ENCODE measurements at places on chromosomes 7 and 10.
A peak's percentile ranks its signal among the peaks of the same experiment; 100 is the strongest.

DNA sequence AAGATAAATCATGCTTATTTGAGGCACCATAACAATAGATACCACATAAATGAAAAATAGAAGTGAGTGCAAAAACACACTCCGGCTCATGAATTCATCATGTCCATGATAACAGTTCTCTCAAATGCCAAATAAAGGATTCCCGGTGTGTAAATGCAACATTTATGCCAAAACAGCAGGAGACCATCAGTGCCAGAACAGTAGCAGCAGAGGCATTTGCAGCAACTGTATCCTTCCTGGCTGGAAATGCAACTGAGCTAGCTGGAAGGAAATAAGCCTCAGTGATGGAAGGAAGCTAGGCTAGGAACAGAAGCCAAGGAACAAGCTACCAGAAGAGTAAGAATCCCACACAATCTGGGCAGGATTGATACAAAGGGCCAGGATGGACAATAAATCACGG, 79.9 kb upstream of the THSD7A start:
- peak; percentile 10 for DNase-seq

DNA sequence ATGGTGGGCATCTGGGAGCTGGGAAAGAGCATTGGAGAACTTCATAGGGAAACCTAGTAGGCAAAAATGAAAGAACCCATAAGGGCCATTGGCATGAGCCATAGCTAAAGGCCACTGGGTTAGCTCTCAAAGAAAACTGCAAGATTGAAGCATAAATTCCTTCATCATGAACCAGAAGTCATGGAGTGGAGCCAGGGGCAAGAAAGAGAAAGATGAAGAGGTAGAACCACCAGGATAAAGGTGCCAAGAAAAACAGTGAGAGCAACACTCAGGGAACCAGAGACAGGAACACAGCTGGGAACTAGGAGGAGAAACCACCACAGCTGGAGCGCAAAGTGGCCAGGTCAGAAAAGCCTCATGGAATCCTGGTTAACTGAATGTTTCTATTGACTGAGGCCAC, 11.5 kb upstream of the SGMS1 start:
- DNase-seq: peak; percentile 93

GRCh38 chr10:58016614-58017013, 251.1 kb downstream of the IPMK start:
- no peak for DNase-seq

- no peak for DNase-seq
Measured at GRCh38 chr7:116934580-116934979, 18.7 kb upstream of the ST7 start.

- no peak for DNase-seq
Measured at GRCh38 chr10:71573562-71574518, 145.7 kb downstream of the C10orf105 start.

GRCh38 chr10:119973281-119973680, 80.8 kb downstream of the SEC23IP start:
- peak; percentile 4 for DNase-seq

GRCh38 chr7:10939237-10939910, 34.3 kb upstream of the PHF14 start:
- DNase-seq: peak; percentile 12

DNA sequence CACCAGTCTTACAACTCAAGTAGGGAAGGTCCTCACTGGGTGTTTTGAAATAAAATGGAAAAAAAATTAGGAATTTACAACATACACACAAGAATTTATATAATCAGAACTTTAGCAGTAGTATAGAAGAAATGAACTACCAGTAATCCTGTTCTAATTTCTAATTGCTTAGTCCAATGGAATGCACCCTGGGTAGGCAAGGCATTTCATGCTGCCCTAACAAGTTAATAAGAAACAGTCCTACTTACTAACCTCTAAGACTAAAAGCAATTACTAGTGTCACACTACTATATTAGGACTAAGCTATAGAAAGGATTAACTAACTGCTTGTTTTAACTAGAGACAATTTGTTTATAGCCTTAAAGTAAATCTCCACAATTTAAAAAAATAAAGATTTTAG, 158.1 kb downstream of the BTAF1 start:
- DNase-seq: no peak

- DNase-seq: no peak
Measured at GRCh38 chr7:76216381-76217082, 14.8 kb downstream of the SRRM3 start.

GRCh38 chr10:110214371-110214826, 7.0 kb downstream of the MXI1 start:
- no peak for DNase-seq

DNA sequence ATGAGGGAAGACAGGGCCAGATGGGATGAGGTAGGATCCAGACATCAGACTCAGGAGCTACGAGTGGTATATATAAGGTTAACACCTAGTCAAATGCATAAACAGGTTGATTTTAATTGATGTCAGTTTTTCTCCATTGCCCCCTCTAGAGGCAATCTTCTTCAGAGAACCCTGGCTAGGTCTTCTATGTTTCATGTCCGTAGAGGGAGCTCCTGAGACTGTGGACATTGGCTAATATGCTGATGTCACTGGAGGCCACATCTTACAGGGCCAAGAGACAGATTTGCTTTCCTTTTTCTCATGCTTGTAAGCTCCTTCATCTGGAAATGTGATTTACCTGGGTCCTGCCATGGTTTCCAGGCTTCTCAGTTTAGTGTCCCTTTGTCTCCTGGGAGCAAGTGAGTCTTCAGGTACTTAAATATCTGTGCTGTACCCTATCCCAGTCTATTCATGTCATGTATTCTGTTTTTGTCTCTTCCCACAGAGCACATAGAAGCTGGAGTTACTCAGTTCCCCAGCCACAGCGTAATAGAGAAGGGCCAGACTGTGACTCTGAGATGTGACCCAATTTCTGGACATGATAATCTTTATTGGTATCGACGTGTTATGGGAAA, 161.6 kb upstream of the PRSS1 start:
- DNase-seq: peak; percentile 94

DNA sequence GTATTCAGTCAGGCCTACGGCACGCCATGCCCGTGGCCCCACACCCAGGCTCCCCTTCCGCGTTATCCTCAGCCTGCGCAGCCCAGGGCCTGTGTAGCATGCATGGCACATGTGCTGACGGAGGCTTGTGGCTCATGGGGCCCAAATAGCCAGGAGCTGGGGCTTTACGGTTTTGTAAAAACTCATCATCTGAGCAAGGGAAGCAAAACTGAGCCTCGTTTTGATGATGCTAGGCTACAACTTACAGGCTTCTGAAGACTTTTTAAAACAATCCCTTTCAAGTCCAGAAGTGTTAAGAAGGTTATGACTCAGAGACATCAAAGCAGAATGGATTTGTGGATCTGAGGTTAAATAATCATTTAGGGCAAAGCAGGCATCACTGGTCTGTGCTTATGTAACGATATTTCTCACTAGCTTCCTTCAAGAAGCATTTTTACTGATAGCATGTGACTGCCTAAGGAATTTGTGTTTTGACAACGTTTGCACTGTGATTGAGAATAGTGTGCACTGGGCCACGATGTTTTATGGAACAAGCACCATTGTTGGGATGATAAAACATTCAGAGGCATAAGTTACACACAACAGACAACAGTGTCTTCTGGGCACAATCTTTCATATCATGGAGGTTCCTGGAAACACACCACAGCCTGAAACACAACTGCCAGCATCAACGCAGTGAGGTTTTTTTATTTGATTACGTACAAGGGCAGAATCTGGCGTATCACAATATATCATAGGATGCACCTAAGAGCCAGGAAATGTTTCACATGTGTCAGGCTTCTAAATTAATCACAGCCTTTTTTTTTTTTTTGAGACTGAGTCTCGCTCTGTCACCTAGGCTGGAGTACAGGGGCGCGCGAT, 274.3 kb downstream of the CCDC3 start:
- peak; percentile 59 for DNase-seq

- DNase-seq: no peak
Measured at GRCh38 chr10:11610166-11610825, 1.2 kb downstream of the USP6NL start.

GRCh38 chr10:72720814-72721660, 29.1 kb downstream of the MCU start:
- no peak for DNase-seq

GRCh38 chr10:49001402-49001801, 61.8 kb upstream of the LRRC18 start:
- DNase-seq: peak; percentile 21

DNA sequence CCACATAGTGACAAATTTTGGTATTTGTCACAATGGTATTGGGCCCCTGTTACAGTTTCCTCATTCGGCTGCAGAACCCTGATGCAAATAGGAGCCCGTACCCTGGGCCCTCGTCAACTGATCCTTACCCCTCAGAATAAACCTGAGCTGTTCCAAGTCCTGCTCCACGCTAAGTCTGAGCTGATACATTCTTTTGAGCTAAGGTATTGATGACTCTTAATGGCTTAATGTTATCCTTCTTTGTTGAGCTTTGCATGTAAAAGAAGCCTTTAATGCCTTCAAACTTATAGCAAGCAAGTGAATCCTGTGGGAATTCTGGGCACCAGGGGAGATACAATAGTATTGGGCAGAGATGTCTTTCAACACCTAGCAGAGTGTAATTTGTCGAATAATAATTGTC, 31.8 kb downstream of the GATA3 start:
- no peak for DNase-seq

DNA sequence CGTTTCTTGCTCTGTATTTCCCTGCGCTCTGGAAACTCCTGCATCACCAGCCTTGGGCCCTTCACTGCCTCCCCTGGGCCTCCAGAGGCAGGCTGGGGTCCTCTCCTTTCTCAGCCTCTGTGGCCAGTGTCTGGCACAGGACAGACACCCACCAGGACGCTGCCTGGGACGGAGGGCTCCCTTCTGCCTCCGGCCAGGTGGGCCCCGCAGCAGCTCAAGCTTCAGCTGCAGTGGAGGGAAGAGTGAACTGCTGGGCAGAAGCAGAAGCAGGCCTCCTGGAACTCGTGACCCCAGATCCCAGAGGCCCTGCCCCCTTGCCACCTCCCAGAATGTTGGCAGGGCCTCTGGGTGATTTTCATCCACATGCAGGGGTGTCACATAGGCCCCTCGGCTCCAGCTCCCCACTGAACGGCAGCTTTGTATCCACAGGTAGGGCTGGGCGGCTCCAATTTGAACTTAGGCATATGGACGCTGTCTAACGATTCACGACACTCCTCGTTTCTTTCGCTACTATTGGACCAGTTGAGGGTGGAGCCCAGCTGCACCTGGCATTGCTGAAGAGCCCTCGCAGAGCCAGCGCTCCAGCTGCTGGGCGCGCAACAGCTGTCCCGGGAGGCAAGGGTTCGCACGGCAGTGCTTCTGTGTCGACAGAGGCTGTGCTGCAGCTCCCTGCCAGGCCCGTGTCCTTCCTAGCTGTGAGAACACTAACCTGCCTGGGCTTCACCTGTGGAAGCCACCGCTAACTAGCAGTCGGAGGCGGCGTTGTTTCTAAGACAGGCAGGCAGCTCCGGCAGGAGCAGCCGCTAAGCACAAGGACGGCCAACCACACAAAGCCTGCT, 18.4 kb upstream of the GPR146 start:
- DNase-seq: no peak

DNA sequence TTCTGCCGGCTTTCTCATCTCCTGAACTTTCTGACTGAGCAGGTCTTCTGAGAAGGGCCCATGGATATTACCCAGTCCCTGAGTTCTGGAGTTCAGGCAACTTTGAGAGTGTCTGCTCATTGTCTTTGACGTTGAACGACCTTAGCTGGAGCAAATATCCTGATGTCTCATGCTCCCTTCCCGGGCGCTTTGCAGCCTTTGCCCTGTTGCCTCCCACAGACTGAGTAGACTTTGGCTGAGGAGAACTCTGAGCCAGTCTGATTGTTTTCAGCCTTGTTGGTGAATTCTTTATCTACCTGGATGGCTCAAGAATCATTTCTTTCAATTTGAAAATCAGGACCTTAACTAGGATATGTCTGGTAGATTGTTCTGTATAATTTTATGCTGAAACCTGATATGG, 353.7 kb downstream of the GLRX3 start:
- no peak for DNase-seq

DNA sequence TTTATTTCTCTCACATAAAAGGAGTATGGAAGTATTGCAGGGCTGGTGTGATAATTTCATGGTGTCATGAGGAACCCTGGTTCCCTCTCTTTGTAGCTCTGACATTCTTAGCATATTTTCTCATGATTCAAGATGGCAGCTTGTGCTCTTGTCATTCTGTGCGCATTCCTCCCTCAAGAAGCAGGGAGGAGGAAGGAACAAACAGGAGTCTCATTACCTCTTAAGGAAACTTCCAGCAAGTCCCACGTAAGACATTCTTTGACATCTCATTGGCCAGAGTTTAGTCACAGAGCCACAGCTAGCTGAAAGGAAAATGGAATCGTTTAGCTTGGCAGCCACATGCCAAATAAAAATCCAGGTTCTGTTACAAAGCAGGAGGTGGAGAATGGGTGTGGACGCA, 546.8 kb downstream of the LRMDA start:
- peak; percentile 12 for DNase-seq

GRCh38 chr10:122148876-122149560, 122.1 kb upstream of the BTBD16 start:
- peak; percentile 42 for DNase-seq

DNA sequence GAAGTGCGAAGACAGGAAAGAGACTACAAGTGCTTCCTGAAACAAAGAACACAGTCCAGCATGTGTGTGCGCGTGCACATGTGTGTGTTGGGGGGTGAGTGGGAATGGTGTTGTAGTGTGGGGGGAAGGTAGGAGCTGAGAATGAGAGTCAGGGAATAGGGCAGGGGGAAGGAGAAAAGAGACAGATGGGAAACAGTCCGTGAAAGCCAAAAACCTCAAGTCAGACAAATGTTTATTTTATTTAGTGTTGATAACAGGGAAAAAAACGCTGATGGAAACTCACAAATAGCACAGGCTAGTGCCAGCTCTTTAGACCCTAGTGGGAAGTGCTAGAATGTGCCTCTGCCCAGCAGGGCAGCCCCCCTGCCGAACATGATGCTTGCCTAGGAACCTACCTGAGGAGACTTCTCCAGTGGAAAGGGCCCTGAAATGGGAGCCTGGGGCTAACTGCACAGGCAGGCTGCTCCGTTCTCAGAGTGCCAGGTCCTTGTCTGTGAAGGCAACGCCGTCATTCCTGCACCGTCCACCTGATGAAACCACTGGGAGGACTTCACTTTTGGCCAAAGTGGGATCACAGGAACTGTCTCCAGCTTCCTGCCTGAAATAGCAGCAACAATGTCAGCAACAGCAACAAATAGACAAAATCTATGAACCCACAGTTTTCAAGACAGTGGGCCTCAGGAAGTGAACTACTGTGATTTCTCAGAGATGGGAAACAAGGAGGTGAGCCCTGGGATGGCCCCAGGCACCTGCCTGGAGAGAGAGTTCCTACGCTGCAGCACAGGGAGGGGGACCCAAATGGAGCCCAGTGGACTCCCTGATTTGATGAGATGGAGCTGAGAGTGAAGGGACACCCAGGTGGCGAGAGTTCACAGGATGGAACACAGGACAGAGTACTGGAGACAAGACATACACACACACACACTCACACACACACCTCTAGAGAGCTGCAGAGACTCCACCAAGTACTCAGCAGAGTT, 379.7 kb downstream of the RPS24 start:
- DNase-seq: no peak

GRCh38 chr10:88154596-88155250, 291.3 kb downstream of the PTEN start:
- DNase-seq: no peak

GRCh38 chr10:3499120-3499519, 285.9 kb downstream of the KLF6 start:
- DNase-seq: peak; percentile 35

- no peak for DNase-seq
Measured at GRCh38 chr10:22925088-22925487, 2.8 kb upstream of the ARMC3 start.

- no peak for DNase-seq
Measured at GRCh38 chr7:2461268-2462026, 14.8 kb downstream of the GRIFIN start.

- no peak for DNase-seq
Measured at GRCh38 chr10:112797855-112798254, 152.2 kb upstream of the TCF7L2 start.
